ENCODE measurements at places on chromosomes 1 and 21.
A peak's percentile ranks its signal among the peaks of the same experiment; 100 is the strongest.

DNA sequence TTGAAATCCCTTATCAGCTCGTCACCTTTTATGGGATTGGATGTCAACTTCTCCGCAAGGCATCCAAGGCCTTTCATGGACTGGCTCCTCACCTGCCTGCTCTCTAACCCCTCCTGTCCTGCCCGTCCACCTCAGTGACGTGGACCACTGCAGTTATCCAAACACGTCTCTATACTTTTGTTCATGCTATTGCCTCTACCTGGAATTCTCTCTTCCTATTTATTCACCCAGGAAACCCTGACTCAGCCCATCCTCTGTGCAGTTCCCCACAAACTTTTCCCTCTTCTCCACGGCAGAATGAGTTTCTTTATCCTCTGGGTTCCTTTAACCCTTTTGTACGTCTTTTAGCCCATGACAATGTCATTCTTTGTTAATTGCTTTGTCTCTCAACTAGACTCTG lies 5.1 kb upstream of the UTP25 start:
- DNase-seq = no peak

GRCh38 chr1:226216056-226216455 lies 7.4 kb upstream of the MIXL1 start:
- DNase-seq = no peak

- DNase-seq = peak; percentile 35
Observed at GRCh38 chr21:31772674-31773555, 41.0 kb upstream of the SCAF4 start.

DNA sequence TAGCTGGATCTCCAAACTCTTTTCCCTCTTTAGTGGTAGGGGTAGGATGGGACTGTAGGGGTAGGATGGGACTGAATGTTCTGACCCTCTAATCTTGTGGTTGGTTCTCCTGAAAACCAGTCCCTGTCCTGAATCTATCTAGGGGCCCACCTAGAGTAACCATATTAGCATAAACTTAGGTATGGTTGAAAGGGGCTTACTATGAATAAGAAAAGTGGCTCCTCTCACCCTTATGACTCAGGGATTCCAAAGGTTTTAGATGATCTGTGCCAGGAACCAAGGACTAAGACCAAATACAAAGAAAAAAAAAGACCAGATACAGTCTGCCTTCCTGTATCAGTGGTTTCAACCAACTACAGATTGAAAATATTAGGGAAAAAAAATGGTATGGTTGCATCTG lies 28.9 kb downstream of the RNF2 start:
- DNase-seq = no peak

DNA sequence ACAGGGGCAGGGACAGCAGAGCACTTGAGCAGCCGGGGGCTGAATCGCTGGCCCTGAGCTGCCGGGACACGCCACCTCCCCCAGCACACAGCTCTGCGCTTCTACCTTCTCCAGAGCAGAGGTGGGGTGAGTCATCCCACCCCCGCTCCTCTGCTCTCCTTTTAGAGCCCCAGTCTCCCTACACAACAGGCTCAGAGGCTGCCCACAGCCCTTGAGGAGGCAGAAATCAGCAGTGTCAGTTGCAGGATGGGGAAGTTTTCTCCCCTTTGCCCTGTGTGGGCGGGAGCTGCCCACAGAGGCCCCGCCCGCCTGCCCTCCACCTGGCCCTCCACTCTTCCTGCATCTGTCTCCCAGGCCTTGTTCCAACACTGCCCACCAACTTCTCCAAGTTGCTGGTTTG lies 94.6 kb downstream of the STUM start:
- no peak for DNase-seq

GRCh38 chr21:44521928-44522752 lies 17.9 kb downstream of the KRTAP10-1 start:
- DNase-seq = no peak

DNA sequence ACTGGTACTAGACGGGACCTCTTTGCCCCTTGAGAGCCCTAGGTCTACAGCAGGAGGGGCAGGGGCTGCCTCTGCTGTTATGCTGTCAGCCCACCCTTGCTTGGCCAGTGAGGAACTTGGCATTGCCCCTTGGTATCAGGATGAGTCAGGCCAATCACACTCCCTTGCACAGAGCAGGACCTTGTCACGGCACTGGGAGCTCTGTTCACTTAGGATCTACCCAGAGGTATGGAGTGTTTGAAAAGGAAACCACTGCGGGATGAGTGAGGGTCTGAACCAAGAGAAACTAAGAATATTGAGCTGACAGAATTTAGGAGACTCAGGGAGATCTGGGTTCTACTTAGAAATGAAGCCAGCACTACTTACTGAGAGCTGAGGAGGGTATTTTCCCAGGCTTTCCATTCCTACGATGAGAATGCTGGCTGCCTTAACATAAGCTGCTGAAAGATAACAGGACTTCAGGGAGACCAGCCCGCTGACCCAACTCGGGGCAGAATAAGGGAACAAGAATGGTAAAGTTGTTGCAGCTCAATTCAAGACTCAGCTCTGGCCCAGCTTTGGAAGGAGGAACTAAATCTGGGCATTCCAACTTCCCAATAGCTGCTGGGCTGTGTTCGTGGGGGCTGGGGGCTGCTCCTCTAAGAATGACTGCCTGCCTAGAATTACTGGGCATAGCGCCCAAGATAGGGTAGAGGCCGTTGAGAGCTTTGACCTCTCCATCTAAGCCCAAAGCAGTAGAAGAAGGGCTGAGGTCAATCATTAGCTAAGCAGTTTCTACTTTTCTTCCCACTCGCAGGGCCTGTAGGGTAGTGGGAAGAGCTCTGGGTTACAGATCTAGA lies 1.5 kb downstream of the FABP3 start:
- DNase-seq = no peak

- no peak for DNase-seq
Observed at GRCh38 chr1:14773396-14774025, 175.0 kb downstream of the KAZN start.

DNA sequence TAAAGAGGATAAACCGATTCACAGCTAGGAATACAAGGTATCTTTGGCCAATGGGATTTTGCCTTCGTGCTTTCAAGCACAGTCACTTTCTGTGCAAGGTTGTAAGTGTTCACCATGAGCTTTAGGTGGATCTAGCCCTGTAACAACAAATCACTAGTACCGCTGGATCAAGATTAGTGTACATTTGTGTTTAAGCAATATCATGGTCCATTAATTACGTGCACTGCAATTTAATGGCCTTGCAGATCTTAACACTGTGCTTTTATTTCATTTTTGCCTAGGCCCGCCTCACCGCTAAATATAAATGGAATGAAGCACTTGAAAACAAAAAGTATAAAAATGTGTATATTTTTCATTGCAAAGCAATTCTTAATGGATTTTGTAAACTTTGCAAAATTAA lies 461.1 kb downstream of the DSCAM start:
- no peak for DNase-seq

- no peak for DNase-seq
Observed at GRCh38 chr1:47563201-47563600, 125.4 kb downstream of the FOXD2 start.

GRCh38 chr1:178716111-178716510 lies 8.9 kb upstream of the RALGPS2 start:
- DNase-seq = no peak

DNA sequence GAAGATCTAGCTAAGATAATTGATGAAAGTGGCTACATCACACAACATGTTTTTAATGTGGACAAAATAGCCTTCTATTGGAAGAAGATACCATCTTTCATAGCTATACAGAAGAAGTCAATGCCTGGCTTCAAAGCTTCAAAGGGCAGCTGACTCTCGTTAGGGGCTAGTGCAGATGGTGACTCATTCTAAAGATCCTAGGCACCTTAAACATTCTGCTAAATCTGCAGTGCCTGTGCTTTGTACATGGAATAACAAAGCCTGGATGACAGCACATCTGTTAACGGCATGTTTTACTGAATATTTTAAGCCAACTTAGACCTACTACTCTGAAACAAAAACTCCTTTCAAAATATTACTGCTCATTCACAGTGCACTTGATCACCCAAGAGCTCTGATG lies 65.6 kb upstream of the USP24 start:
- DNase-seq = no peak

- no peak for DNase-seq
Observed at GRCh38 chr1:200364091-200364759, 45.6 kb downstream of the ZNF281 start.

- no peak for DNase-seq
Observed at GRCh38 chr1:18948048-18948912, 8.2 kb downstream of the IFFO2 start.

- DNase-seq = no peak
Observed at GRCh38 chr1:227905573-227906487, 41.9 kb downstream of the WNT9A start.

DNA sequence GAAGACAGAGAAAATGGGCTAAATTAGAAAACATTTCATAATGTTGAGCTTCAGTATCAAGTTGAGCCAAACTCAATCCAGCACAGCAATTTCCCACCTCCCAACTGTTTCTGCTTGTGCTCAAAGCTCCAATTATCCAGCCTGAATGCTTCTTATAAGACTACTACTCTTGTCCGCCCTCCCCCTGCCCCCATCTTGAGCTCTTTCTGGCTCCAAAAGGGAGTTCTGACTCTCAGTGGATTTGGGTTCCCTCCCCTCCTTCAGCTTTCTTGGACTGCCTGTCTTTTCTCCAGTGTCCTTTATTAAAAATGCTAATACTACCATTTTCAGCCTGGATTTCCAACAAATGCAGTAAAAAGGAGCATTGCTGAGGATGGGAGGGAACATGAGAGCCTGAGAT lies 174.8 kb downstream of the ASTN1 start:
- DNase-seq = no peak

GRCh38 chr1:29254346-29254745 lies 18.0 kb downstream of the PTPRU start:
- DNase-seq = no peak

- DNase-seq = no peak
Observed at GRCh38 chr1:234186037-234186688, 187.1 kb upstream of the COA6 start.
